Frontal cortex (tissue), 4 donors: ENCODE measurements at places on chromosomes 3 and 15. TPM values are rescaled to one million over a fixed set of nuclear protein-coding genes. Genes with fewer than 3 reads are reported as not detected.

The UBP1 gene
- total RNA-seq: 84.8 TPM

The IGSF10 gene
- total RNA-seq: 0.82 TPM

The ST3GAL6 gene
- total RNA-seq: 18.3 TPM

The ACP3 gene
- total RNA-seq: not detected

The PPM1L gene
- total RNA-seq: 63.2 TPM

The GASK1A gene
- total RNA-seq: 4.5 TPM

The MUSTN1 gene
- not detected for total RNA-seq

The ST6GAL1 gene
- total RNA-seq: 33.8 TPM

The IL20RB gene
- 0.82 TPM for total RNA-seq

The SNURF gene
- 34.2 TPM for total RNA-seq

The PAK6 gene
- 11.8 TPM for total RNA-seq

The KNG1 gene
- total RNA-seq: not detected

The AMOTL2 gene
- 62.0 TPM for total RNA-seq

The P2RY14 gene
- total RNA-seq: 1.2 TPM

The ADAMTS7 gene
- total RNA-seq: 8.6 TPM

The SKOR1 gene
- 0.41 TPM for total RNA-seq

The MYL3 gene
- not detected for total RNA-seq

The ROPN1 gene
- not detected for total RNA-seq

The MAGI1 gene
- total RNA-seq: 39.1 TPM

The PLAAT1 gene
- total RNA-seq: 18.3 TPM

The SYNPR gene
- total RNA-seq: 119 TPM

The SORD gene
- 4.5 TPM for total RNA-seq

The FANCD2 gene
- 6.1 TPM for total RNA-seq

The ATP10A gene
- total RNA-seq: 0.82 TPM

The CLRN1 gene
- total RNA-seq: not detected

The CHRM5 gene
- 0.41 TPM for total RNA-seq

The JAGN1 gene
- 15.9 TPM for total RNA-seq

The GATM gene
- 91.3 TPM for total RNA-seq

The OIP5 gene
- total RNA-seq: 2.4 TPM

The MME gene
- total RNA-seq: 4.1 TPM

The HRG gene
- total RNA-seq: not detected

The CACNA2D3 gene
- total RNA-seq: 30.6 TPM

The PLCB2 gene
- total RNA-seq: 4.1 TPM

The UBL7 gene
- 28.9 TPM for total RNA-seq

The XCR1 gene
- total RNA-seq: not detected

The UROC1 gene
- total RNA-seq: not detected

The SPESP1 gene
- 4.5 TPM for total RNA-seq
